ENCODE measurements at places on chromosomes 11 and 22. TPM values are rescaled to one million over a fixed set of nuclear protein-coding genes. Genes with fewer than 3 reads are reported as not detected.

MS4A3 gene
- not detected for total RNA-seq

BEST1 gene
- total RNA-seq = 2.6 TPM

DPAGT1 gene
- 31.6 TPM for total RNA-seq

OR8D1 gene
- total RNA-seq = not detected

TSSK2 gene
- total RNA-seq = not detected

OR51B4 gene
- not detected for total RNA-seq

ACR gene
- not detected for total RNA-seq

ZNF143 gene
- total RNA-seq = 10.4 TPM

IGSF9B gene
- 1.6 TPM for total RNA-seq

SLCO2B1 gene
- total RNA-seq = 2.9 TPM

PTGDR2 gene
- total RNA-seq = 0.10 TPM

RBMXL2 gene
- not detected for total RNA-seq

PPFIBP2 gene
- 12.0 TPM for total RNA-seq

SLC6A5 gene
- total RNA-seq = not detected

SERPIND1 gene
- not detected for total RNA-seq

HTR3B gene
- not detected for total RNA-seq

H19 gene
- 10.4 TPM for total RNA-seq

MS4A6E gene
- total RNA-seq = not detected

RNF215 gene
- 21.7 TPM for total RNA-seq

OR52E4 gene
- total RNA-seq = not detected

KRTAP5-10 gene
- not detected for total RNA-seq

APOL4 gene
- not detected for total RNA-seq

CCDC87 gene
- total RNA-seq = 0.61 TPM

TUBGCP6 gene
- total RNA-seq = 6.1 TPM

NLRP6 gene
- not detected for total RNA-seq

SULT4A1 gene
- total RNA-seq = not detected

MRGPRF gene
- 0.12 TPM for total RNA-seq

TRIM5 gene
- 8.7 TPM for total RNA-seq

CALCA gene
- total RNA-seq = not detected

FOLR1 gene
- total RNA-seq = not detected

CRYBB2 gene
- not detected for total RNA-seq

TMEM151A gene
- 1.9 TPM for total RNA-seq

PEX16 gene
- total RNA-seq = 16.2 TPM

ARHGAP8 gene
- total RNA-seq = 1.6 TPM

GDPD4 gene
- total RNA-seq = not detected

GAL gene
- 18.4 TPM for total RNA-seq

AP2A2 gene
- 39.1 TPM for total RNA-seq

FAM111B gene
- total RNA-seq = 6.9 TPM

FAM227A gene
- total RNA-seq = 0.75 TPM

ANO5 gene
- total RNA-seq = 1.9 TPM

PRG3 gene
- not detected for total RNA-seq

UPK3A gene
- not detected for total RNA-seq

OR51B2 gene
- not detected for total RNA-seq

BTG4 gene
- total RNA-seq = not detected

B3GAT3 gene
- 54.6 TPM for total RNA-seq

SLC35E4 gene
- 5.0 TPM for total RNA-seq

OR51I1 gene
- not detected for total RNA-seq

OR8U1 gene
- total RNA-seq = not detected

OTOG gene
- total RNA-seq = not detected

NUDT8 gene
- 14.1 TPM for total RNA-seq

CNTF gene
- 1.4 TPM for total RNA-seq

NELL1 gene
- not detected for total RNA-seq

USP2 gene
- 0.95 TPM for total RNA-seq

MFRP gene
- not detected for total RNA-seq

FAM180B gene
- total RNA-seq = not detected

IL10RA gene
- total RNA-seq = 0.21 TPM

MS4A12 gene
- not detected for total RNA-seq

TRPM5 gene
- not detected for total RNA-seq

Measured in A549 treated with Mapracorat at 1 μM for 4 hours (cell line).